Right kidney (tissue), 9 donors: ENCODE measurements at places on chromosomes 1 and 21.

DNA sequence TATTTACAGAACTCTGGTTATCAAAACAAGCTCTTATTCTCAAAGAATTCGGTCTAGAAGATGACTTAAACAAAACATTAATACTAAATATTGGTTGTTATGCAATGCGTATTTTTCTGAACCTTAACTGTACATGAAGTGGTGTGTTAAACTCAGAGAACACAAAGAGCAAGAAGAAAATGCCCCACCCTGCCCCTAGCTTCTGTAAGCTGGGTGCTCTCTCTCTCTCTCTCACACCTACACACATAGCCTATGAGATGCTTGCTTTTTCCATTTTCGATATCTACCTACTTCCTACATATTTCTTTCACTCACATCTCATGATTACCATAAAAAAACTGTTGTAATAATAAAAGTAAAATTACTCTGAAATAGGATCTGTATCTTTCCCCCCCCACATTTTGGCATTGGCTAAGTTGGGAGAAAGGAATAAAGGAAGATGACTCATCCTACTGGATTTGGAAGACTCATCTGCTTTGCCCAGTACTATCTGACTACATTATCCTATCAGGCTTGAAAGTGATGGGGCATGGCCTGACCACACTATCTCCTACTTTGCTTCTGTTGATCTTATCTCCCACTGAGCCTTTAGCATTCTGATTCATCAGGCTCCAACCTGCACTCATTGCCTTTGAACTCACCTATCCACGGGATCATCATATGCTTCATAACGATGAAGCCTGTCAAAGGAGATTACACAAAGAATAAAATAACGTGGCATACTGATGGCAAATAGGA lies 2.9 kb downstream of the CRYZ start:
- DNase-seq: no peak

GRCh38 chr1:196910215-196910614 lies 22.4 kb downstream of the CFHR4 start:
- no peak for DNase-seq

- no peak for DNase-seq
These were observed 11.4 kb downstream of the MAGI3 start for GRCh38 chr1:113401728-113402127.

DNA sequence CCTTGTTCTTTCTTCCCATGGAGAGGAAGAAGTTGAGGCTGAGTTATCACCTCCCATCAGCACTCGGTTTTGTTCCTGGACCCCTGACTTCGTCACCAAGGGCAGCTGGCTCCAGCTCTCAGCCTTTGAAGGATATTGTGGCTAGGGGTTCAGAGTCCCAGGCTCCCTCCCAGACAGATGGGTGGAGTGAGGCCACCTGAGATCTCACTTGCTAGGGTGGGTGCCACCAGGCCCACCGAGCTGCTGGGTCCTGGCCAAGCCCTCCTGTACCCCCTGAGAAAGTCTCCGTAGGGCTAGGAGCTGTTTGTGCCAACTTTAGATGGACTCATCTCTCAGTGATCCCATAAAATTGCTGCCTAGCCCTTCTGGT lies 6.9 kb downstream of the MX2 start:
- no peak for DNase-seq

GRCh38 chr1:87200875-87201638 lies 127.6 kb upstream of the LMO4 start:
- no peak for DNase-seq

DNA sequence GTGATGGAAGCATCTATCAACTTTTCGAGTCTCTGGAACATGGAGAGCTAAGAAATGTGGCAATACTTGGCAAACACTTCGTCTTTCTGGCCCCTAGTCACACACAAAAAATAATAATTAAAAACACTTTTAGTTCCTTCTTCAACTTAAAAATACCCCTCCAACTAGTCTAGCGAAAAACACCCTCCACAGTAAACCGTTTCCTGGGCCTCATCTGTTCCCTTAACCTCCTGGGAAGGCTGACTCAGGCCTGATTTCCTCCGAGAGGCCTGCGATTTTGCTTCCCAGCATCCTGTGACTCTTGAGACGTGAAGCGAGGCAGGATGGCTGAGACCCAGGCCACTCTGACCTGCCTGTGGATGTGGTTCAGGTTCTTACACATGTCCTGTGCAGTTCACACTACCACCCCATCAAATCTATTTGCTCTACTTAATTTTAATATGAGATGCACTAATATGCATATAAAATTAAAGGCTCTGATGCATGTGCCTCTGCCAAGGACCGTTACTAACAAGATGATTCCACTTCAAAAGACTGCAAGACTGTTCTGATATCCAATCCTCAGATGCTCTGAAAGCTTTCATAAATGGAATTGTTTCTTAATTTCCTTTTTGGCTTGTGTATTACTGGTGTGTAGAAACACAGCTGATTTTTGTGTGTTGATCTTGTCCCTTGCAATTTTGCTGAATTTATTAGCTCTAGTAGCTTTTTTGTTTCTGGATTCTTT lies 3.5 kb downstream of the NAV1 start:
- DNase-seq: no peak
